Liver (tissue), 10 donors: ENCODE measurements at places on chromosomes 11 and 22.

DNA sequence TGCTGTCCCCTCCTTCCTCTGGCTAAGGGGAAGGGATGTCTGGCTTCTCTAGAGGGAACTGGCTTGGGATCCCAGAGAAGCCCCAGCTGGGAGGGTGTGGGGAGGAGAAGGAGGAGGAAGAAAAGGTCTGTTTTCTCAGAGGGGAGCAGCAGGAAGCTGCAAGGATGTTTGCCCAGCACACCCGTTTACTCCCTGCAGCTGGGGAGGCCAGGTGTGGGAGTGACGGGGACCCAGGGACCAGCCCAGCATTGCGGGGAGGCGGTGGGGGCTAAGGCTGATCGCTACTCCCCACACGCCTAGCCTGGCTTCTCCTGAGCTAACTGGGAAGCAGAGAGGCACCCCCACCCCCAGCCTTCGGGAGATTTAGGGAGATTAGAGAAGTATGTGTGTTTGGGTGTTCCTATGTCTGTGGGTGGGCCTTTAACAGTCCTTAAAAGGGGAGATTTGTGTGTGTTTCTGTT, 3.9 kb downstream of the CREB3L1 start:
- H3K4me3 ChIP-seq, result no peak overlapping the region
- H3K27ac ChIP-seq, result no peak overlapping the region
- DNase-seq, result no peak
- H3K27me3 ChIP-seq, result no peaks in the 10 kb centered on the region
- no peaks in the 10 kb centered on the region for H3K36me3 ChIP-seq

DNA sequence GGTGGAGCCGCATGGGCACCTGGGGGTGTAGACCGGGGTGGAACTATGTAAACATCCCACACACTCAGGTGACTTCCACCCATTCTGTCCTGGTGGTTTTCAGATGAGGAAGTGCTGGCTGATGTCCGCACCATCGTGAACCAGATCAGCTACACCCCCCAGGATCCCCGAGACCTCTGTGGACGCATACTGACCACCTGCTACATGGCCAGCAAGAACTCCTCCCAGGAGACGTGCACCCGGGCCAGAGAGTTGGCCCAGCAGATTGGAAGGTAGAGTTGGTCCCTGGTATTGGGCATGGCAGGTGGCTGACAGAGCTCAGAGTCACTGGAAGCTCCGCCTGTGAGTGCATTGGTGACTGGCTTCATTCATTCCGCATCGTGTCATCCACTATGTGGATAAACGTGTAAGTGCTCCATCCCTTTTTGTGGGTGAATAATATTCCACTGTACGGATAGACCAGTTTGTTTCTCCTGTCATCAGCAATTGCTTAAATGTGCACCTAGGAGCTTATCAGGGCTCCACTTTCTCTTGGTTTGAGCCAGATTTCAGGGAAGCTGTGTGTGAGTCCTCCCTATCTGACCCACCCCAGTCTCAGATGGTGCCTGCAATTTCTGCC, 29.9 kb downstream of the NADSYN1 start:
- H3K4me1 ChIP-seq, result no peaks in the 10 kb centered on the region
- H3K4me3 ChIP-seq, result no peak overlapping the region
- no peaks in the 10 kb centered on the region for H3K27me3 ChIP-seq
- no peak overlapping the region for H3K27ac ChIP-seq

DNA sequence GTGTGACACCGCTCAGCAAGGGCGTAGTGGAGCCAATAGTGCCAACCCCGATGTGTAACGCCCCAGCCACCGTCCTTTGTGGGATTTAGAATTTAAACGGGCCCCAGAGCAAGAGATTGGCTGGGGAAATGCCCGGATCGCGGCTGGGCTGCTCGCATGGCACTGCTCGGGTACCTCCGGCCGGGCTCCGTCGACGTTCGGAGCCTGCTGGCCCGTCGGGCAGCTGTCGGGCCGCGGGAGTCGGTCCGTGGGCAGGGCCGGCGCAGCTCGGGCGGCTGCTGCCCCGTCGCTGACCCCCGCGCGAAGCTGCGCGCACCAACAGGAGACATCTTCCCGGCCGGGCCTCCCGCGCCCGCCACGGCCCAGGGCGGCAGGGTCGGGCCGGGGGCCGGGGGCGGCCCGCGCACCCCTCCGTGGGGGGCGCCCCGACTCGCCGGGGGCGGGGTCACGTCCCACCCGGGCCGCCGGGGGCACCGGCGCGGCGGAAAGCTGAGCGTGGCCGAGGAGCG, 1.3 kb upstream of the KDM2A start:
- H3K27ac ChIP-seq, result peak overlapping the region; percentile 76
- no peaks in the 10 kb centered on the region for H3K36me3 ChIP-seq
- no peak overlapping the region for H3K4me3 ChIP-seq
- H3K27me3 ChIP-seq, result no peaks in the 10 kb centered on the region
- no peaks in the 10 kb centered on the region for H3K4me1 ChIP-seq
- DNase-seq, result peak; percentile 46

- no peak overlapping the region for H3K4me3 ChIP-seq
- H3K36me3 ChIP-seq, result no peaks in the 10 kb centered on the region
- DNase-seq, result no peak
- no peak overlapping the region for H3K27ac ChIP-seq
- no peaks in the 10 kb centered on the region for H3K27me3 ChIP-seq
Measured at GRCh38 chr11:19306179-19306944, 65.6 kb upstream of the E2F8 start.

DNA sequence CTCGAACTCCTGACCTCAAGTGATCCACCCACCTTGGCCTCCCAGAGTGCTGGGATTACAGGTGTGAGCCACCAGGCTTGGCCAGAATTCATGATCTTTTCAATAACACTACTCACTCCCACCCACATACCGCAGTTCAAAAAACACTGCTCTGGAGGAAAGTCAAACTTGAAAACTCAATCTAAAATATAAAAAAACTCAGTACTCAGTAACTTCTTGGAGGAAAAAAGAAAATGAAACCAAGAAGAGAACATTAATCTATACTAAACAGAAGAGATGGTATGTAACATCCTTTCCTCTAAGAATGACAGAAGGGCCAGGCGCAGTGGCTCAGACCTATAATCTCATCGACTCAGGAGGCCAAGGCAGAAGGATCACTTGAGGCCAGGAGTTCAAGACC, 58.3 kb downstream of the MRTFA start:
- no peak overlapping the region for H3K4me3 ChIP-seq
- no peaks in the 10 kb centered on the region for H3K36me3 ChIP-seq
- H3K27me3 ChIP-seq, result no peaks in the 10 kb centered on the region
- H3K4me1 ChIP-seq, result peaks cover 3% of the 10 kb centered on the region

GRCh38 chr11:29163231-29163630, 853.6 kb downstream of the KCNA4 start:
- no peaks in the 10 kb centered on the region for H3K4me1 ChIP-seq
- no peaks in the 10 kb centered on the region for H3K27me3 ChIP-seq
- no peak overlapping the region for H3K27ac ChIP-seq
- no peak overlapping the region for H3K4me3 ChIP-seq

DNA sequence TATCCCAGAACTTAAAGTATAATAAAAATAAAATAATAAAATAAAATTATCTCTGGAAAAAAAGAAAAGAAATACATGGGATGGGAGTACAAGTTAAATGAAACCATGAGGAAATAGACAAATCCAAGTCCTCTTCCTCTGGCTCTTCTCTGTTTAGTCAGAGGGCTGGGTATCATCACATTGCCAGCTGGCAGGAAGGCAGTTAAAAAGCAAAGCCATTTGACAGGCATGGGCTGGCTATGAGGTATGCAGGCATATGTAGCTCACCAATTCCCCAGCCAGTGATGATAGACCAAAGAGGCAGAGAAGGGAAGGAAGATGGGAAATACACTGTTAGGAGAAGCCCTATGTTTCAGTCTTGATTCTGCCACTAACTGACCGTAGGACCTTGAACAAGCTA, 6.5 kb downstream of the LYVE1 start:
- DNase-seq, result no peak
- no peaks in the 10 kb centered on the region for H3K27me3 ChIP-seq
- no peaks in the 10 kb centered on the region for H3K4me1 ChIP-seq
- H3K4me3 ChIP-seq, result no peak overlapping the region
- no peaks in the 10 kb centered on the region for H3K36me3 ChIP-seq

DNA sequence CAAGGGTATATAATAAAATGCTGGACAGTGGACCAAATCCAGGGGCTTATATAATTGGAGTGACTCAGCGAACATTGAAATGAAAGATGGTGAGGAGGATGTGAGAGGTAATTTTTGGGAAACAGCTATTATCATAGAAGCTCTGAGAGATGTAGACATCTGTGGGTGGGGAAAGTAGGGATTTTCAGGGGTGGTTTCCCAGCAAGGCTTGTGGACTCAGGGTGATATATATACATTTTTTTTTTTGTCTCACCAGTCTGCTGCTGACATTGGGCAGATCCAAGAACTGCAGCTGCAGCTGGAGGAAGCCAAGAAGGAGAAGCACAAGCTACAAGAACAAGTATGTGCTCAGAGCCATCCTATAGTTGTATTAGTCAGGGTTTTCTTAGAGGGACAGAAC, 208.1 kb downstream of the MYO18B start:
- no peaks in the 10 kb centered on the region for H3K36me3 ChIP-seq
- H3K27ac ChIP-seq, result no peak overlapping the region
- H3K4me1 ChIP-seq, result no peaks in the 10 kb centered on the region
- no peak overlapping the region for H3K4me3 ChIP-seq

GRCh38 chr11:11845071-11845470, 3.3 kb downstream of the USP47 start:
- peaks cover 19% of the 10 kb centered on the region for H3K4me1 ChIP-seq
- DNase-seq, result no peak
- no peaks in the 10 kb centered on the region for H3K27me3 ChIP-seq
- H3K27ac ChIP-seq, result no peak overlapping the region
